ENCODE measurements at places on chromosomes 3 and 15.

DNA sequence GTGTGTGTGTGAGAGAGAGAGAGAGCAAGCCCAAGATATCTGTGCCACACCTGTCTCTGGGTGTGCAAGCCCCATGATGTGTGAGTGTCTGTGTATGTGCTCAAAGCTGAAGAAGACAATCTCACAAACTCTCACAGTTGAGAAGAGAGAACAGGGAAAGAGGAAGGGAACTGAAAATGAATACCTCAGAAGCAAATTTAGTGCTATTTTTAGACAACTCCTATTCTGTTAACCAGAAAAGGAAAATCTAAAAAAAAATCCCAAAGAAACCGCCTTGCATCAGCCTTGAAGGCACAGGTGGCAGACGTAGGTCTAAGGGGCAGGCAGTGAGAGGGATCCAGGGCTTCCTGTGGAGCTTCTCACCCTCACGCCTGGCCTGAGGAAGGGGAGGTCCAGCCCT is 47.8 kb downstream of the ATP2B2 start:
- no peak for DNase-seq

- DNase-seq = peak; percentile 43
These were observed 33.5 kb upstream of the LYZL4 start for GRCh38 chr3:42443819-42444436.

DNA sequence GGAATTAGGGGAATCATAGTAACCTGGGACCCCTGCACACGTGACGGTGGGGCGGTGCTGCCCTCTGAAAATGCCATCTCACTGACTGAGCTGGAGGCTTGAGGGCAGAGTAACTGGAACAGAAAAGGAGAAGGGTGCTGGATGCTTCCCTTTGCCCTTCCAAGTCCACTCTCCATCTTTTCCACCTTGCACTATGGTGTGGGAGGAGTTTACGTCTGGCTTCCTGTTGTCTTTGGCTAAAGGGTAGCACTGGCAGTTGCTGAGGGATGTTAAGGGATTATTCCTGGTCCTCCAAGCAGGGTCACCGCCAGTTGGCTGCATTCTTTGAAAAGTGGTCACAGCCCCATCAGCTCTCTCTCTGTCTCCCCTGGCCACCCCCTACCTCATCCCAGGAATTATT is 129.4 kb upstream of the SNTN start:
- no peak for DNase-seq

GRCh38 chr3:24589931-24590880 is 95.6 kb upstream of the THRB start:
- DNase-seq = no peak

DNA sequence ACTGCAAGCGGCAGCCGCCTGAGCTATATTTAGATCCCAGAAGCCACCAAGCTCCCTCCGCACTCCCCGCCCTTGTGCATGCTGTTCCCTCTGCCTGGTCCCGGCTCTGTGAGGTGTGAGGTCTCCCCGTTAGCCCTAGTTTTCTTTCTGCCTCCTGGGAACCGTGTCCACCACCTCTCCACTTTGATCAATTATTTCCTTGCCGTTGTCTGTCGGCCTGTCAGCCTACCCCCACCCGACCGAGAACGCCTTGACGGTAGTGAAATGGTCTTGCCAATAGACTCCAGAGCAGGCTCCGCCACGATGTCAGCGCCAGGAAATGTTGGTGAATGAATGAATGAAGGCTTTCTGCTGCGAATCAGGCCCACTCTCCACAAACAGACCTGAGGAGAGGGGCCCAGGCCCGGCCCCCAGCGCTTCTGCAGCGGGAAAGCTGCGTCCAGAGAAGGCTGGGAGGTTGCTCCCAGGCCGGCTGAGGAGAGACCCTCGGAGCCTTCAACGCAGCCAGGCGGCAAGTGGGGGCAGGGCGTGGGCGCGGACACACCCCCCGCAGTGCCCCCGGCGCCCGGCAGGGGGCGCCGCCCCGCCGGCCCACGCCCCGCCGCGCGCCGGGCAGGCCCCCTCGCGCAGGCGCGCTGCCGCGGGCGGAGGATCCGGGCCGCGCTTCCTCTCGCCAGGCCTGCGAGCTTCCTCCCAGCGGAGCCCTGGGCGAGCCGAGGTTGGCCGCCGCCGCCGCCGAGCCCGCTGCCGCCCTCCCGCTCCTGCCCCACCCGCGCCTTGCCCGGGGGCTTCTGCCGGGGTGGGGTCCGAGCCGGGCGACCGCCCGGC is at the start of gene CSK:
CSK (plus strand) TSS at position 650 of the 828 bp plus-strand sequence. CDS start 16,218 bp downstream, outside the sequence.
- DNase-seq = peak; percentile 72

DNA sequence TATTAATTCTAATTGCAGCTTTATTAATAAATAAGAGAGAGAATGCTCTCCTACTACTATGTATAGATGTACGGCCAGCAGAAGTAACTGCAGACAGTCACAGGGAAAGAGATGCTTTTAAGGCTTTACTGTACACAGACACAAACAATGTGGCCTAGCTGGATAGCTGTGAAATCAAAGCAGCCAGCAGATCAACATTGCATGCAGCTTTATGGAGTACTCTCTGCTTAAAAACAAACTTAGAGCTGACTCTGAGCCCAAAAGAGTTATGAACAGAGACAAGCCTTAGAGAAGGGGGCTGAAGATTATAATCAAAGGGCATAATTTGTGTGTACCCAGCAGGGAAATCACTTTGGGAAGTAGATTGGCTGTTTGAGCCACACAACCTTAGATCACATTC is 47.2 kb downstream of the CADM2 start:
- DNase-seq = no peak

DNA sequence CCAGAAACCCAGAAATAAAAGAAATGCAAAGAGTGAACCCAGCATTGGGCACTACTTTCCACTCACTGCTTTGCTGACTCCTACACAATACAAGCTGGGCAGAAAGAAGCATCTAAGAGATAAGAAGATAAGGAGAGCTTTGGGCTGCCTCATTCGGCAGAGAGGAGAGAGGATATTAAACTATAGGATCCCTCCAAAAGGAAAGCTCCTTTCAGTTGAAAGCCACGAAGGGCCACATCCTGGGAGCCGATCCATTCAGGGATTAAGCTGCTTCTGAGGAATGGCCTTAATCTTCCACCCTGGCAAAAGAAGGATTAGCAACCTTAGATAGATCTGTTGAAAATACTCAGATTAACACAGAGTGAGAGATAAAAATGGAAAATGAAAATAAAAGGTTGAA is 274.9 kb upstream of the PPP2R3A start:
- no peak for DNase-seq

- no peak for DNase-seq
These were observed 4.2 kb downstream of the KLF13 start for GRCh38 chr15:31330836-31331235.

- DNase-seq = no peak
These were observed 163.1 kb downstream of the CLSTN2 start for GRCh38 chr3:140097874-140098635.

- DNase-seq = peak; percentile 64
These were observed 676 bp downstream of the TCF12 start for GRCh38 chr15:56919031-56919608.

- DNase-seq = no peak
These were observed 19.5 kb upstream of the HRH1 start for GRCh38 chr3:11134794-11135193.

All from T-cell (primary cell).